ENCODE measurements at places on chromosomes 1 and 21.

DNA sequence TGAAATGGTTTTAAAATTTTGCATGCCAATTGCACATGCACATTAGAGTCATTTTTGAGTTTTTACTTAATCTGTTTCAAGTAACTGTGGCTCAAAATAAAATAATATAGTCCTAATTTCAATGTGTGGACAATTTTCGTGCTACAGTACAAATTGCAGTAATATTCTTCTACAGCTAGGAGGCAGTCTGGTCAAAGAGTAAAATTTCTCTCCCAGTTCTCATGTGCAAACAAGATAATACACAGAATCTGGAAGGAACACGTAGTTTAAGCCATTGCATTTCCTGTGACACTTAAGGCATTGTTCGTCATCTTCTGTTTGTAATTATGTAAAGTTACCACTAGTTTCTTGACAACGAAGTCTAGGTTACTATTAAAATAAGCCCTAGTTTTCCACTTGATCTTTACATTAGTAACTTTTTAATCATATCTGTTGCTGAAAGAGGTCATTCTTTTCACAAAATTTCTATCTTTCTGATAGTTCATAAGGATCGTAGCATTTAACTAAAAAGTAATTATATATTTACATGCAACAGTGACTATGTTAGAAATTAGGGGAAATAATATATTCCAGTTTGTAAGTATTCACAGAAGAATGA is 28.9 kb downstream of the ODR4 start:
- peak; percentile 25 for DNase-seq

DNA sequence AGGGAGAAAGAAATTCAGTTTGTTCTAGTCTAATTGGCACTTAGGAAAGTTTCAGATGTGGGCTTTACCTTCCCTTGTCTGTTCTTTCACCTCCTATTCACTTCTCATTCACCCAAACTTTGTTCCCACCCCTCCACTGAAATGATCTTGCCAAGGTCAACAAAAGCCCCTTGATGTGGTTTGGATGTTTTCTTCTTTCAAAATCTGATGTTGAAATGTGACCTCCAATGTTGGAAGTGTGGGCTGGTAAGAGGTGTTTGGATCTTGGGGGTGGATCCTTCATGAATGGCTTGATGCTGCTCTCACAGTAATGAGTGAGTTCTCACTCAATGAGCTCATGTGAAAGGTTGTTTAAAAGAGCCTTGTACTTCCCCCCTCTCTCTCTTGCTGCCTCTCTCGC is 379.3 kb downstream of the HHIPL2 start:
- DNase-seq: no peak

DNA sequence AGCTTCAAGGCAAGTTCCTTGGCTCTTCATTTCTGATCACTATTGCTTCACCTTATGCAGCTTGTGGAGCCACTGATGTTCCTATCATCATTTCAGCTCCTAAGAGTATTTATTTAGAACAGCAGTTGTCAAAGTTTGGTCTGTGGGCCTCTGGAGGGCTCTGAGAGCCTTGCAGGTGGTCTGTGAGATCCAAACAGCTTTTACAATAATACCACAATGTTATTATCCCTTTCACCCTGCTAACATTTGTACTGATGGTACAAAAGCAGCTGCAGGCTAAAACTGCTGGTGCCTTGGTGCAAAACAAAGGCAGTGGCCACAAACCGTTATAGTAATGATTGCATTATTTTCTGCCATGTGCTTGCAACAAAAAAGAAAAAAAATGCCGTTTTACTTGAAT is 33.8 kb downstream of the PATJ start:
- DNase-seq: no peak

DNA sequence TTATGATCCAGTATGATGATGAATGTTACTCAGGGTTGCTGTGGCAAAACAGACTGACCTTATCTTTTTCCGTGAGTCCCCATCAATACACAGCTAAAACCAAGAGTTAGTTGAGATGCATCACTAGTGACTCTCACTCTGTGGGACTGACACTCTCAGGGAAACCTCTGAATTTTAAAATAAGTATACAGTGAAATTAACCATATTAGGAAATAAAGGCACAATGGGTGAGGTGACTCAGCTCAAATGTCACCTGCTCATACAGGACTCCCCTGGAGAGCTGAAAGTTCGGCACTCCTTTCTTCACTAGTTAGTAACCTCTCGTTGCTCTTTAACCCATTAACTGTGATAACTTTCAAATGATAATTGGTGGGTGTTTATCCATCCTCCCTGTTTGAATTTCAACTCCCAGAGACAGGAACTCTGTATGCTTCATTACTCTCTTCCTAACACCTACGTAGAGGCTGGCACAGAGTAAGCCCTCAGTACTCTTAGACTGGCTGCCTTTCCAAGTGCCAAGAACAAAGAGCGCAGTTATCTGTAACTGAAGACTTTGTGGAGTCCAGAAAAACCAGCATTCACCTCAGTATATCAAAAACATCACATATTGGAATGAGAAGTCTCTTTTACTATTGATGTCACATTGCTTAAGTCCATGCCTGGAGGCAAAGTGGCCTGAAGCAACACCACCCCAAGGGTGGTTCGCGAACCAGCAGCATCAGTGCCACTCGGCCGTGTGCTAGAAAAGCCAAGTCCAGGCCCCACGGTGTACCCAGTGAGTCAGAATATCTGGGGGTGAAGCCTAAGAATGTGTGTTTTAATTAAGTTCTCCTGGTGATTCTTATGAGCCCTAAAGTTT is 91.1 kb downstream of the NIBAN1 start:
- DNase-seq: no peak

DNA sequence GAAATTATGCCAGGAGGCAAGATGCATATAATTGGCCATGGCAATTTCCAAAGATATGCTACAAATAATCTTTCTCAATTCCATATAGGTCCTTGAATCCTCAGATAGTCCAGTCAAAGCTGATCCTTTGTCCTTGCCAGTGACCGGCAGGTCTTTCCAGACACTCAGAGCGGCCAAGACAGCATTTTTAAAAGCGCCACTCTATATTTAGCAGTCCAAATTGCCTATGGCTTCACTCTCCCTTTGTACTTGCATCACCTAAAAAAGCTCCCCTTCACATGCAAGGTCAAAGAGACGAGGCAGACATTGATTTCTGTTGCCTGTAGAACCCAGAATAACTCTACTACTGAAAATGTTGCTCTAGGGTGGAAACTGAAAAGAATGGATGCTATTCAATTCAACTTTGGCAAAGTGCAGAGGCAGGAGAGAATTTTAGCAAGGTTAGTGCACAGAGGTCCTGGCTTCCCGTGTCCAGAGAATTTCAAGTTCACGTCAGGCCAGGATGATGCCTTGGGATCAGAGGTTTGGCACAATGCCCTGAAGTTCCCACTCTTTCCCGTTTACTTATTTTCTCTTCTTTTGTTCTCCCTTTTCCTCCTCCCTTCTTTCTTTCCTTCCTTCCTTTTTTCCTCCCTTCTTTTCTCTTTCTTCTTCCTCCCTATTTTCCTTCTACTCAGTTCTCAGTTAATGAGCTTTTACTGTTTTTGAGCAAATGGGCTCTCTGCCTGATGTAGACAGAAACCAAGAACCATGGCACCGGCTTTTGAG is 108.5 kb downstream of the KCNK1 start:
- no peak for DNase-seq

Measured in NCI-H146 (cell line).